ENCODE measurements at places on chromosomes 11 and 22.

GRCh38 chr22:49903322-49904039 is 14.8 kb downstream of the ALG12 start:
- no peak for DNase-seq

DNA sequence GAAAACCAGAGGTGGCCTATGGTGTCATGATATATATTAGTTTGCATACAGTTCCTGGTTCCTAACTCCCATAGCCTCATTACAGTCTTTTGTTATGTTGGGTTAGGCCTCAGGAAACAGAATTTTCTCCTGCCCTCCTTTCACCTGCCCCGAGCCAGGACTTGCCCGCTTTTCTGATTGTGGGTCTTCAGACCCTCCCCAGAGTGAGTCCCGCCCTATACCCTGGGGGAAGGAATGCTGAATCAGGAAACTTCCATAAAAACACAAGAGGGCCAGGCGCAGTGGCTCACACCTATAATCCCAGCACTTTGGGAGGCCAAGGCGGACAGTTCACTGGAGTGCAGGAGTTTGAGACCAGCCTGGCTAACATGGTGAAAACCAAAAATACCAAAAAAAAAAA is 70.9 kb downstream of the SLC35F2 start:
- DNase-seq: no peak

DNA sequence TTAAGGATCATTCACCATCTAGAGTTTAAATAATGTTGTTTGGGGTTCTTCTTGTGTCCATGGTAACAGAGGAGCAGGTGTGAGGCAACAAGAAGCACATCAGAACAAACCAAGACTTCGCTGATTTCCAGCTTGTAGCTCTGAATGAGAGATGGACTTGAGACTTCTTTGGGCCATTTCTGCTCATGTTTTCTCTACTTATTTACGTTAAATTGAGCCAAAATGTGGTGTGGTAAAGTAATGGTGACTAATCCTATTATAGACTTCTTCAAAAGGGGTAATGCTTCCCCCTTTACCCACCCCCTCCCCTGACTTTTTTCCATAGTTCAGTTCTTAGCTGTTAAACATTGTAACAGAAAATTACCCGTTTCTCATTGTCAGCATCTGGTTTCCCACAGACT is 65.2 kb downstream of the CSTPP1 start:
- no peak for DNase-seq

DNA sequence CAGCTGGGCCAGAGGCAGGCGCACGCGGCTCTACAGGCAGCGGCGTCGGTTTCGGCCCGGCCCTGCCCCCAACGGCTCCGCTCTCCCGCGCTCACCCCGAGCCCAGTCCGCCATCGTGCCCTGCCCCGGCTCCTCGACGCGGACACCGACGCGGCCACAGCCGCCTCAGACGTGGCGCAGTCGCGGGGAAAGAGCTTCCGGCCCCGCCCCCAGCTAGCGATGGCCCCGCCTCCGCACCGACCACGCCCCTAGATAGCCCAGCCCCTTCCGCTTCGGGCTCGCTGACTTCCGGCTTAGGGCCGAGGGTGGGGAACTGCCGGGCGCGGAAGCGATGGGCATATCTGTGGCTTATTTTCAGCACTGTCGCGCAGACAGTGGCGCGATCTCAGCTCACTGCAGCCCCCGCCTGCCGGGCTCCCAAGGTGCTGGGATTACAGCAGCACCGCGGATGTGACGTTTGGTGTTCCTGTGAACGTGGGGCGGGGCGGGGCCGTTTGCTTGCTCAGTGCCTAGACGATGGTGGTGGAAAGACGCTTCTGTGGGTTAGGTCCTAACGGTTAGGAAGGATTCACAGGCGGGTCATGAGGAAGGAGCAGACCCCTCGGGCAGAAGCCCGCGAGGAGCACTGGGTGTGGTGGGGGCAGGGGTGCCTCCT is at the start of the genes BET1L and RIC8A:
TSS of gene BET1L (minus strand) at position 192 of the 655 bp plus-strand sequence. CDS start at position 114, 78 bp downstream.
TSS of gene RIC8A (plus strand) at position 501 of the 655 bp plus-strand sequence. CDS start 1,147 bp downstream, outside the sequence.
- DNase-seq: peak; percentile 96

- DNase-seq: no peak
Observed at GRCh38 chr11:46271875-46272815, 5.3 kb upstream of the CREB3L1 start.

GRCh38 chr11:42631220-42631843 is 680.5 kb upstream of the API5 start:
- DNase-seq: no peak

DNA sequence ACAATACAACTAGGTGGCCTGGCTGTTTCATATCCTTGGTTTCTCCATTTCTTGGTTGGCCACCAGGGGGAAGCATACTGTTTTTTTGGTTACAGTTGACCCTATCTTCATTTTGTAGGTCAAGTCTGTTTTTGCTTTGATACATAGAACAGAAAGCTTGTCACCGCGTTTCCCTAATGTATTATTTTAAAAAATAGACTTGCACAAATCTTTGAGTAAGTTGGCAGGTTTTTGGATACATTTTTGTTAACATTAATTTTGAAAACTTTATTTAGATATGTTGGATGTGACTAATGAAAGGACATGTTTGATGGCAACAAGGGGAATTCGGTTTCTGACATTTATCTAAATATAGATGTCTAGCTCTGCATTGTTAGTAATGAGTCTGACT is 3.0 kb downstream of the NCR3LG1 start:
- peak; percentile 22 for DNase-seq

- no peak for DNase-seq
Observed at GRCh38 chr22:39960791-39961746, 872 bp downstream of the TMA7B start.

DNA sequence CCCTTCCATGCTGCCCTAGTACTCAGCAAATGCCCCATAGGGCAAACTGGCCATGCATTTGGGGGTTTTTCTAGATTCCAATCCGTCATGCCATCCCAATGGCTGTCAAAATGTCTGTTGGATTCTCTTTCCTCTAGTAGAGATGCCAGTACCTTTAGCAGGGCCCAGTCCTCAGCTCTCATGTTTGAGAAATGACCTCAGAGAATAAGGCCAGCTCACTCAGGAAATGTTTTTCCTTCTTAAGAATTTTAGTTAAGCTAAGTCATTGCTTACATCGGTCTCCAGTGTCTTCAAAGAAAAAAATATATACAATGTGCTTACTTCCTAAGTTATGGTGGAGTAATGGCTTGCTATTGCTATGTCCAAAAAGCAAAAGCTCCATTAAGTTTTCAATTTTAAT is 14.1 kb upstream of the ALKBH3 start:
- no peak for DNase-seq

DNA sequence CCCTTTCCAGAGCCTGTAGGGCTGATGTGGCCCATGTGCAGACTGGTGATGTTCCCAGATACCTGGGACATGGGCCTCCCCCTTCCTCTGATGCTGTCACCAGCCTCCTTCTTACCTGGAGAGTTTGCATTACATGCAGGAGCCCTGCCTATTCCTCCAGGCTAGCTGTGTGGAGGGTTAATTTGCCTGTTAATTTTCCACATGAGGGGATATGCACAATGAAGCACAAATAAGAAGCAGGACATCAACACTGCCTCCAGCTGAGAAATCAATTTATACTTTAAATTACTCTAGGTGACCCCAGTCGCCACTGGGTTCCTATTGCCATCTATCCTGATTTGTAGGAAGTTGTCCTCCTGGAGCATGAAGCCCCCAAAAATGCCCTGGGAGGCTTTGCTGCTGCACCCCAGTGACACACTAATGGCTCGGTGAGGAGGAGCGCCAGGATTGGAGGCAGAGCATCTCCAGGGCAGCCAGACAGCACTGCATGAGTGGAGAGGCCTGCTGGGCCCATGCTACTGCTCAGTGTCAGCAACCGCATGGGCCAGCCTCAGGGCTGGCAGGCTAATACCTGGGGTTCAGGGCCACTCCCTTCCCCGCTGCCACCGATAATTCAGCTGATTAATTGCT is 101.6 kb upstream of the USP47 start:
- no peak for DNase-seq

- DNase-seq: no peak
Observed at GRCh38 chr11:41985799-41986198, 526.3 kb upstream of the LRRC4C start.

DNA sequence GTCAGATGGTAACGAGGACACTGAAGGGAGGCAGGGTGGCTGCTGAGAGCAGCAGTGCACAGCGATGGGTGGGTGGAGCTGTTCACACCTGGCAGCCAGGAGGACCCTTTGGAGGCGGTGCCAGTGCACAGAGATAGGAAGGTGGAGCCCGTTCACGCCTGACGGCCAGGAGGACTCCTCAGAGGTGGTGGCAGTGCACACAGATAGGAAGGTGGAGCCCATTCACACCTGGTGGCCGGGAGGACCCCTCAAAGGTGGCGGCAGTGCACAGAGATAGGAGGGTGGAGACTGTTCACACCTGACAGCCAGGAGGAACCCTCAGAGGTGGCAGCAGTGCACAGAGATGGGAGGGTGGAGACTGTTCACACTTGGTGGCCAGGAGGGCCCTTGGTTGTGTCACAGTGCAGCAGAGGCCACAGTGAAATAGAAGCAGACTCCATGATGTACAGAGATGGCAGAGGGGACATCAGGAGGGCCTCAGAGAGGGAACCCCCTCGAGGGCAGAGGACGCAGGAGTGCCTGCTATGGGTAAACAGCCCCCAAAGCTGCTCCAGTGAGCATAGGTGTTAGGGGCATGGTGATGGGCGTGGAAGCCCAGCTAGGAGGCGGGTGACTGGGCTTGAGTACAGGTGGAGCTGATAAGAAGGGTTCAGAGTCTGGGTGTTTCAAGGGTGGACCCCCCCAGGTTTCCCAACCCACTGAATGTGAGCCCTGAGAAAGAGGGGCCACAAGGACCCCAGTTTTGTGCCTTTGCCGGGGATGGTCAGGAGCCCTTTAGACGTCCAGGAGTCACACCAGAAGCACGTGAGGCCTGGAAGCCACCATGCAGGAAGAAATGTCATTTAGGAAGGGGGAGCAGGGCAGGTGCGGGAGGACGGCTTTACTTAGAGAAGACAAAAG is 566.7 kb downstream of the BRD1 start:
- DNase-seq: no peak

- no peak for DNase-seq
Observed at GRCh38 chr11:109023036-109023435, 358.2 kb downstream of the DDX10 start.

DNA sequence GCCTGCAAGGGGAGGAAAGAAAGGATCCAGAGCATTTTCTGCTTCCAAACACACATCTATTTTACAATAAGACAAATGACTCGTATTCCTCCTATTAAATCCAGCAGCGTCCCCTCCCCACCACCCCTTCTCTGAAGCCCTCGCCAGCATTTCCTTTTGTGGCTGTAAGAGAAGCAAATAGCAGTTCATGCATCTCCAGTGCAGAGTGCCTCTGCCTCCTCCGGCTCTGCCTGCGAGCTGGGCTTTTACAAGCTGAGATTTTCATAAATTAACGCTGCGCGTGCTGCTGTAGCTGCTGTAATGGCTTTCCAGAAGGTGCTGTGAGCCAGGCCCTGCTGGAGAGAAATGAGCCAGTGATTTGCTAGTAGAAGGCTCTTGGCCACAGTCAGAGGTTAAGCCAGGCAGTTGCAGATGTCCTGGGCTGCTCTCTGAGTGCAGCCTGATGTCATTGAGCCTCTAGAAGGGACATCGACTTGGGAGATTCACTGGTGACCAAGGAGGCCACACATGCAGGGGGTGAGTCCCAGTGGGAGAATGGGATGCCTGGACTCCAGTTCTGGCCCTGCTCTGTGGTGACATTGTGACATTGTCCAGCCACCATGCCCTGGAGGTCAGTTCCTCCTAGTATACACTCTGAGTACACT is 134.5 kb upstream of the NAV2 start:
- DNase-seq: no peak

DNA sequence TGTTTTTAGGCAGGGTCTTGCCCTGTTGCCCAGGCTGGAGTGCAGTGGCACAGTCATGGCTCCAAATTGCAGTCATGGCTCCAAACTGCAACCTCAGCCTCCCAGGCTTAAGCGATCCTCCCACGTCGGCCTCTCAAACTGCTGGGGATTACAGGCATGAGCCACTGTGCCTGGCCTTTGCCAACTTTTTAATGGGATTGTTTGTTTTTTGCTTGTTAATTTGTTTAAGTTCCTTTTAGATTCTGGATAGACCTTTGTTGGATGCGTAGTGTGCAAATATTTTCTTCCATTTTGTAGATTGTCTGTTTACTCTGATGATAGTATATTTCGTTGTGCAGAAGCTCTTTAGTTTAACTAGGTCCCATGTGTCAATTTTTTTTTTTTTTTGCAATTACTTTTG is 10.0 kb upstream of the SCGB1D1 start:
- DNase-seq: no peak

DNA sequence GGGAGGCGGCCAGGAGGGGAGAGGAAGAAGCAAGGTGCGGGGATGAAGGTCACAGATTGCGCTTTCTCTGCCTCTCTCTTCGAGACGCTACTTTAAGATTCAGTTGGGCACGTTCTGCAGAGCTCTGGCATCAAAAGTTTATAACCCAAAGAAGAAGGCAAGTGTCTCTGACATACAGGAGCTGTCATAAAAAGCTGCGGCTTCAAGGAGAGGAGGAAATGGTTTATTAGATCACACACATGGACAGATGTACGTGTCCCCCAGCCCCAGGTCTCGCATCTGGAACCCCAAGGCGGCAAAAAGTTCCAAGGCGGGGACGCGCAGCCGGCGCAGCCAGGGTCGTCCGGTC is 589.0 kb downstream of the OPCML start:
- no peak for DNase-seq

GRCh38 chr22:50303848-50304527 is 3.5 kb downstream of the PLXNB2 start:
- DNase-seq: no peak

DNA sequence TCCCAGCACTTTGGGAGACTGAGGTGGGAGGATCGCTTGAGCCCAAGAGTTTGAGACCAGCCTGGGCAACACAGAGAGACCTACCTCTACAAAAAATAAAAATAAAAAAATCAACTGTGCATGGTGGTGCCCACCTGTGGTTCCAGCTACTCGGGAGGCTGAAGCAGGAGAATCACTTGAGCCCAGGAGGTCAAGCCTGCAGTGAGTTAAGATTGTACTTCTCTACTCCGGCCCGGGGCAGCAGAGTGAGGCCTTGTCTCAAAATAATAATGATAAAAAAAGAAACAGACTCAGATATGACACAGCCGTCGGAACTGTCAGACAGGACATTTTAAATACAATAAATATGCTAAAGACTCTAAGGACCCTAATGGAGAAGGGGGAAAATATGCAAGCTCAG is 18.4 kb downstream of the ASCL2 start:
- DNase-seq: no peak

GRCh38 chr11:117822074-117823033 is 2.2 kb downstream of the FXYD2 start:
- no peak for DNase-seq

GRCh38 chr22:24772493-24773220 is 1.9 kb downstream of the PIWIL3 start:
- no peak for DNase-seq

DNA sequence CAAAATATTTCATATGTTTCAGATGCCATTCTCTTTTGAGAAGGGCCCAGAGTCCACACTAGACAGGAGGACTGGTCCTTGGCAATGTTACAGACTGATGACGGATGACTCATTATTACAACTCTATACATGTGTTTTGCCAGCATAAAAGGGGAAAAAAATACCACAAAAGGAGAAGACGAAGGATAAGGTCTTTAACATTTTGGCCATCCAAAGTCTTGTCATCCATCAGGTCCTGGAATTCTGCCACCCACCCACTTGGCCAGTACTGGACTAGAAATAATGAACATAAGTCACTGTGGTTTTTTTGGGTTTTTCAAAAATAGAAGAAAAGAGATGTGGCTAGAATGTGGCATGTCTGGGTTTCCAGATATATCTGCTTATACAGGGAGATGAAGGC is 57.7 kb upstream of the BDNF start:
- DNase-seq: no peak
